ENCODE measurements at places on chromosomes 13 and 19.

- no peak for DNase-seq
Measured at GRCh38 chr13:81148822-81149221, 807.9 kb upstream of the SPRY2 start.

DNA sequence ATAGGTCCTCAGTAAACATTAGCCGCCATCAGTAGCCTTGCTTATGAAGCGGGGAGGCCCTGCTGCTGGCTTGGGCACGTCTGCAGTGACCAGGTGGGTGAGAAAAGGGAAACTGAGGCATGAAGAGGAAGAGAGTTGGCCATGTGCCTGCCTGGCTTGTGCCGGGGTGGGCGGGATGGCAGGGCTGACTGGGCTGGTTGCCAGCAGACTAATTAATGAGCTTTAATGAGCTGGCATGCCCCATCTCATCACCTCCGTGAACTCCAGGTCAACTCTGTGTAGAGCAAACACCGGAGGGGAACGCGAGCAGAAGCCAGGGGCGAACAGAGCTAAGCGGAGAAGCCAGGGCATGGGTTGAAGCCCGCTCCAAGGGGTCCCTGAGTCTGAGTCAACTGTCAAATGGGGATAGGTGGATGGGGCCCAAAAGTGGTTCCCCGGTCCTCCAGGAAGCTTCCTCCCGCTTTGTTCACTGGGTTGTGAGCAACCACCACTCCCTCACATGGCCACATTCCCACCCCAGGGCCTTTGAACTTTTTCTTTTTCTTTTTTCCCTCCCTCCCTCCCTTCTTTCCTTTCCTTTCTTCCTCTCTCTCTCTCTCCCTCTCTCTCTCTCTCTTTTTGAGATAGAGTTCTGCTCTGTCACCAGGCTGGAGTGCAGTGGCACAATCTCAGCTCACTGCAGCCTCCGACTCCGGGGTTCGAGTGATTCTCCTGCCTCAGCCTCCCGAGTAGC, 8.7 kb downstream of the NR2F6 start:
- DNase-seq: no peak

GRCh38 chr19:44649578-44650145, 6.0 kb downstream of the PVR start:
- no peak for DNase-seq

DNA sequence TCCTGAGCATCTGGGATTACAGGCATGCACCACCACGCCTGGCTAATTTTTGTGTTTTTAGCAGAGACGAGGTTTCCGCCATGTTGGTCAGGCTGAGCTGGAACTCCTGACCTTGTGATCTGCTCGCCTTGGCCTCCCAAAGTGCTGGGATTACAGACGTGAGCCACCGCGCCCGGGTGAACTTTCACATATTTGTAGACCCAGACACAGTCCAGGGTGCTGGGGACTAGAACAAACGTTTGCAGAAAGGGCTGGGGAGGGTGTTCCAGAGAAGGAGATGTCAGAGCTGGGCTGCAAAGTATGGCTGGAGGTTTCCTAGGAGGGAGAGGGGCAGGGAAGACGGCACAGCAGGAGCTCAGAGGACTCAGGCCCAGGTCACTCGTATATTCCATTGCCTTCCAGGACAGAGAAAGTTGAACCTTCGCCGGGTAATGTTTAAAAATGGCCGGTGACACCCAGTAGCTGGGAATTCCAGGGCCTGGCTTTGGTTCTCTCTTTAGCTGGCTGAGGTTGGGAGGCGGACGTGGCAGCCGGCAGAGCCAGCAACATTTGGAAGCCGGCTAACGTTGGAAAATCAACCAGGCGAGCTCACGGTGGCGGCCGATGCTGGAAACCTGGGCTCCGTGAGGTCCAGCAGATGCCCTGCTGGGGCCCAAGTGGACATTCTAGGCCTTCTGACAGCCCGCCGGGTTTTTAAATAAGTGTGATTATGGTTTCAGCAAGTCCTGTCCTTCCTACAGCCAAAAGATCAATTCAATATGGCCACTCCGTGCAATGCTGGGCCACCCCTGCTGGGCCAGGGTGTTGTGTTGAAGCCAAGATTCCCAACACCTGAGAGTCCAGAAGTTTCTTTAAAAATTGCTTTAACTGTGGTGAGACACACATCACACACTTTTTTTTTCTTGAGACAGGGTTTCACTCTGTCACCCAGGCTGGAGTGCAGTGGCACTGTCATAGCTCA, 41.5 kb downstream of the NFIC start:
- peak; percentile 4 for DNase-seq

DNA sequence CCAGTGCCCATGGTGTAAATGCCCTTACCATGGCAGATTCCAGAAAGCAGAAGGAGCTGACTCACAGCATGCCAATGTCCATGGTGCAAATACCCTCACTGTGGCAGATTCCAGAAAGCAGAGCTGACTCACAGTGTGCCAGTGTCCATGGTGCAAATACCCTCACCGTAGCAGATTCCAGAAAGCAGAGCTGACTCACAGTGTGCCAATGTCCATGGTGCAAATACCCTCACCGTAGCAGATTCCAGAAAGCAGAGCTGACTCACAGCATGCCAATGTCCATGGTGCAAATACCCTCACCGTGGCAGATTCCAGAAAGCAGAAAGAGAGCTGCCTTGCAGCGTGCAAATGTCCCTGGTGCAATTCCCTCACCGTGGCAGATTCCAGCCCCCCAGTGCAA, 163.8 kb upstream of the SOX1 start:
- DNase-seq: no peak
